Fibroblast of mammary gland (primary cell): ENCODE measurements at places on chromosomes 1 and 21.
A peak's percentile ranks its signal among the peaks of the same experiment; 100 is the strongest.

DNA sequence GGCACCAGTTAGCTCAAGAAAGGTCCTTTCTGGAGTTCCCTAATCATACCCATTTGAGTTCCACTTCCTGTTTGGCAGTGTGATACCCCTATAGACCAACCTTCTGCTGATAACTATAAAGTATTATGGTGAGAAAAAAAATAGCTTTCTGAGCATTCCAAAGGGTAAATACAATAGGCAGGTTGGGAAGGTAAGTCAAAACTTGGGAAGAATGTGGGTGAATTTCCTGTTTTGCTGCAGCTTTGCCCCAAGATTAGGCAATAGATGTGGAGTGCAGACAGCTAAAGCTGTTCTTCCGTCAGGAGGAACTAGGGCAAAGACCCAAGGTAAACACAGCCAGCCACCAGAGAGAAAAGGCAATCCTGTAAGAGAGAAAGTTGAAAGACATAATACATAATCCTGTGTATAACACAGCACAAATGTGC lies 49.9 kb upstream of the GUCA2A start:
- DNase-seq = peak; percentile 83

- peak; percentile 67 for DNase-seq
Observed at GRCh38 chr1:202692959-202693555, 17.2 kb downstream of the SYT2 start.

DNA sequence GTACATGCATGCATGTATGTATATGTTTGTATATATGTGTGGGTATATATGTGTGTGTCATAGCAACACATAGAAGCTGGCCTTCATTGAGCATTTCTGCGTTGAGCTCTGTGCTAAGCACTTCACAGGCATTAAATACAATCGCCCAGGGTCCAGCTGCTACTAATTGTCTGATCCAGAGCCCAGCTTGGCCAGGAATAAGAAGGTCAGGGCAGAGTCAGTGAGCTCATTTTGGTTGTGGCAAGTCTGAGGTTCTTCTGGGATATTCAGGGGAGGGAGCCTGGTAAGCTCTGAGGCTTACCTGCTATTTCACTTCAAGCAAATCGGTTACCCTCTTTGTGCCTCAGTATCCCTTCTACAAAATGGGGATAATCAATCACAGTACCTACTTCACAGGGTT lies 59.6 kb downstream of the FOXO6 start:
- DNase-seq = peak; percentile 39

- no peak for DNase-seq
Observed at GRCh38 chr21:18138507-18138906, 106.1 kb upstream of the CHODL start.

DNA sequence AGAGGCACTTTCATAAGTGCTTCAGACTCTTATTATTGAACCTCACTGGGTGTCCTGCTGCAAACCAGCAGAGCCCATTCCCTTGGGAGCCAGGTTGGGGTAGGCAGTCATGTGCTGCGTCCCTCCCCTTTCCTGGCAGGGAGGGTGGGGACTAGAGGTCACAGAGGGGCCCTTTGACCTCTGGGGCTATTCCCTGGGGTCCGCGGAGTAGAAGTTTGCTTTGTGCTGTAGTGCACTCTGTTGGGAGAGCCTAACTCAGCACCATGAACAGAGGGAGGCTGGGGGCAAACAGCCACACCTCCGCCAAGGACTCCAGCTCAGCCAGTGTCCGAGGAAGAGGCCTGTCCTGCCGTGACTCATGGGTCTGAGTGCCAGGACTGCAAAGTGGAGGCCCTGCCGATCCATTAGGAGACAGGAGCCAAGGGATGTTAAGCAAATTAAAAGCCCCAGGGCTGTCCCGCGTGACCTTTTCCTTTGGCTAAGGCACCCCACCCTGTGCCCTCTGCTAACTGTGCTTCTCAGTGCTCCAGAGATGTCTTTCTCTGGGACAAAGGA lies 3.0 kb upstream of the IGSF21 start:
- DNase-seq = no peak

DNA sequence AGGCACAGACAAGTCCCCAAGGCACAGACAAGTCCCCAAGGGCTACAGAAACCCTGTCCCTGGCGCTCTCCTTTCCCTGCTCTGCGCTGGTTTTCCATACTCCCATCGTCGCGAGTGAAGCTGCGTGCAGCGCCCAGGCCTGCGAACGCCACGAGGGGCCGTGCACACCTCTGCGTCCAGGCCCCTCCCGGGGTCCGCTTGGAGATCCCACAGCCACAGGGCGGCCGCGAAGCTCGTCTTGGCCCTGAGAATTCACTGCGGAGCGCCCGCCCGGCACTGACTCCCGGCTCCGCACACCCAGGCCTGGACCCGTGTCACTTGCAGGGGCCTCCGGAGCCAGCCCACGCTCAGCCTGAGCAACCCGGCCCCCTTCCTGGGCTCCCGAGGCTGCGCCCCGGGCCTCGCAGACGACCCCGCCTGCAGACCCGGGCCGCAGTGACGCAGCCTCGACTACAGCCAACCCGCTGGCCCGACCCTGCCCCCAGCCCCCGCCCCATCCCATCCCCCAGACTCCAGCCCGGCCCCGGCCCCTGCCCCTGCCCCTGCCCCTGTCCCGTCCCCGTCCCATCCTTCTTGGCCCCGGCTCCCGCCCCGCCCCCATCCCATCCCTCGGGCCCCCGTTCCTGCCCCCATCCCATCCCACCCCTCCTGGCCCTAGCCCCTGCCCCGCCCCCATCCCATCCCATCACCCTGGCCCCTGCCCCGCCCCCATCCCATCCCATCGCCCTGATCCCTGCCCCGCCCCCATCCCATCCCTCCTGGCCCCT lies 841 bp downstream of the POFUT2 start:
- DNase-seq = no peak

DNA sequence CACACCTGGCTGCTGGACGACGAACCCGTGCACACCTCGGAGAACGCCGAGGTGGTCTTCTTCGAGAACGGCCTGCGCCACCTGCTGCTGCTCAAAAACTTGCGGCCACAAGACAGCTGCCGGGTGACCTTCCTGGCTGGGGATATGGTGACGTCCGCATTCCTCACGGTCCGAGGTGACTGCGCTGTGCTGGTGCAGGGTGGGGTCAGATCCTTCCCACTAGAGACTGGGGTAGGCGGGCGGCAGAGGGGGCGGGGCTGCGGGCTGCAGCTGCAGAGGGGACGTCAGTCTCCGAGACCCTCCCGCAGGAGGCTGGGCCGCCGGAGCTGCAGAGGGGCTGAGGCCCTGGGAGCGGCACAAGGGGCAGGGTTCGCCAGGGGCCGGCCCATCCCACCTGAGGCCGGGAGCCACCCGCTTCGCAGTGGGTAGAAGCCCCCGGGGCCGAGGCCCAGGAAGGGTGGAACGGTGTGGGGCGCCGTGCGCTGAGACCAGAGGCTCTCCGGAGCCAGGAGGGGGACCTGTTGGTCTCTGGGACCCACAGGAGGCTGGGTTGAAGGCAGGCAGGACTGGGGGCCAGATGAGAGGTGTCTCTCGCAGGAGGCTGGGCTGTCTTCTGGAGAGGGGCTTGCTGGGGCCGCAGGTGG lies 90.6 kb downstream of the TRIM11 start:
- no peak for DNase-seq

- peak; percentile 39 for DNase-seq
Observed at GRCh38 chr1:27192039-27192529, 37.2 kb upstream of the SLC9A1 start.

DNA sequence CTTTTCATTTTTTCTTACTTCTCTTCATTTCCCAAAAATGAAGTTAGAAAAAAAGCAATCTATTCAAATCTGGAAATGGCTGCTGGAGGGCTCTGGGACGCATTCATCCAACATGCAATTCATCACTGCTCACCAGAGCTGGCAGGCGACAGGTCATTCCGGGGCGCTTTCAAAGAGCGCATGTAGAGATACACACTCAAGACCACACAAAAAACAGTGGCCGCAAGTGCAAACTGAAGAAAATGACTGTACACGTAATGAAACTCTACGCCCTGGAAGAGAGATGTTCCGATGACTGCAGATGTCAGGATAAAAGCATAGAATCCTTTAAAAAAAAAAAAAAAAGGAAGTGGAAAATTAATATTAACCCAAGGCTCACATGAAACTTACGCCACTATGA lies 15.5 kb downstream of the LBR start:
- no peak for DNase-seq

DNA sequence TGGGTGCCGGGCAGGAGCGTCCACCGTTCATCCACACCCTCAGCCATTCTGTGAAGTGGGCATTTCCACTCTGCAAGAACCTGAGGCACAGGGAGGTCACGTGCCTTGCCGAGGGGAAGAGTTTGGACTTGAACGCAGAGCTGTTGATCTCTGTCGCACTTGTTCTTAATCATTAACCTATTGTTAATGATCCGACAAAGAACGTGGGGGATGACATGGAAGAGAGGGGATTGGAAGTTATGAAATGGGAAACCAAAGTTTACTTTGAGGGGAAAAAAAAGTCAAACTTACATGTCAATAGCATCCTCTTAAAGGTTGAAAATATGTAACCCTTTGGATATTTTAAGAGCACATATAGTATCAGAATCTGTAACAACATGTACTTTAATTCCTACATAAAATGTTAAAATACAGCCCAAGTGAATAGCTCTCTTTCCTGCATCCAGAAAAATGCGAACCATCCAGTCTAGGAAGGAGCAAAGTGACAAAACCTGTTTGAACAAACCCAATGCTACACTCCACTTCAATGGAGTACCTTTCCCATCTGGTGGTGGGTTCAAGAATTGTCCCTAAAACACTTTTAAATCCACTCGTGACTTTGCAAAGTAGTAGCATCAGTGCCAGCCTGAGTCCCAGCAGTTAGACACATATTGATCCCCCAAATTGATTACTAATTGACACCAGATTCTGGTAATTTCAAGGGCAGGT lies 75.5 kb downstream of the SETD4 start:
- DNase-seq = no peak

- no peak for DNase-seq
Observed at GRCh38 chr1:161844696-161845095, 78.6 kb downstream of the ATF6 start.

DNA sequence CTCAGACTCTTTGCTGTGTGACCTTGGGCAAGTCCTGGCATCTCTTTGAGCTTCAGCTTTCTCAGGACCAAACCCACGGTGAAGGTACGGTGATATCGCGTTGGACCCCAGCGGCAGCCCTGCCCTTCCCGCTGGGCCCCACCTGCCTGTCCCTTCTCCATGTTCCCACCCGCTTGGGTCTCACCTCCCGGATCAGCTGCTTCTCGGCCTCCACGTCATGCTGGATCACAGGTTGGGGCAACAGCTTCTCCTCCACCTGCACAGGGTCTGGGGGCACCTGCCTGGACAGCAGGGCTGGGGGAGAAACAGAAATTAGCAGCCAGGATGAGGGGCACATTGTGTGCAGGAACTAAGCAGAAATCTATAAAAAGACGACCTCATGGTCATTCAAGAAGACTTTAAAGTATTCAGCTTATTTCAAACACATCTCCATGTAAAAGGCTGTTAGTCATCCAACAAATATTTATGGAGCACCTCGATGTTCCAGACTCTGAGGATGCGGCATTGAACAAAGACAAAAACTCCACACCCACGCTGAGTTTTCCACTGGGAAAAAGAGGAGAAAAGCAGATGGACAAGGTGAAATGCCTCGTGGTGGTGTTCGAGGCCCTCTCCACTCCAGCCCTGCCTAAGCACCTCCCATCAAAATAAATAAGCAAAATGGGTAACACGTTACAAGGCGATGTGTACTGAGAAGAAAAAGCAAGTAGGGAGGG lies 19.5 kb downstream of the KIF17 start:
- DNase-seq = peak; percentile 62

DNA sequence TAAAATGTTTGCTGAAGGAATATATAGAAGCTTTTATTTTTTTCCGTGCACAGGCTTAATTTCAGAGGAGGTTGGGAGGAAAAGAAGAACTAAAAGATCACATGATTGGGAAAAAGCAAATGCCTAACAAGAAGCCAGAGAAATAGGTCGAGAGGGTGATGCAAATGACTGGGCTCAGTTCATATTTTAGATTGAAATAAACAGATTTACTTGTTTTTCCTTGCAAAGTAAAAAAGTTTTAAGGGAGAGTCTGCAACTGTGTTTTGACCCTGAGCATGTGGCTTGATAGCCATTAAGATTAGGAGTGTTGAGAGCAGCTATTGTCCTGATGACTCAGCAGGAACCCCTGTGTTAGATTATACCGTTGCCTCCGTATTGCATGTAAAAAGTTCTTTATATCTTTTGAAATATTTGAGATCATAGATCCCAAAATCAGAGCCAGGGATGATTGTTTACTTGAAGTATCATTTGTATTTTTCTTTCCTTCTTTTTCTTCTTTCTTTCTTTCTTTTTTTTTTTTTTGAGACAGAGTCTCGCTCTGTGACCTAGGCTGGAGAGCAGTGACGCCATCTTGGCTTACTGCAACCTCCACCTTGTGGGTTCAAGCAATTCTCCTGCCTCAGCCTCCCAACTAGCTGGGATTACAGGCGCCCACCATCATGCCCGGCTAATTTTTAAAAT lies 20.2 kb downstream of the CLIC4 start:
- DNase-seq = peak; percentile 68

GRCh38 chr21:43289966-43290365 lies 121.2 kb downstream of the CRYAA start:
- DNase-seq = no peak

- no peak for DNase-seq
Observed at GRCh38 chr1:22736501-22737080, 26.0 kb downstream of the EPHB2 start.

DNA sequence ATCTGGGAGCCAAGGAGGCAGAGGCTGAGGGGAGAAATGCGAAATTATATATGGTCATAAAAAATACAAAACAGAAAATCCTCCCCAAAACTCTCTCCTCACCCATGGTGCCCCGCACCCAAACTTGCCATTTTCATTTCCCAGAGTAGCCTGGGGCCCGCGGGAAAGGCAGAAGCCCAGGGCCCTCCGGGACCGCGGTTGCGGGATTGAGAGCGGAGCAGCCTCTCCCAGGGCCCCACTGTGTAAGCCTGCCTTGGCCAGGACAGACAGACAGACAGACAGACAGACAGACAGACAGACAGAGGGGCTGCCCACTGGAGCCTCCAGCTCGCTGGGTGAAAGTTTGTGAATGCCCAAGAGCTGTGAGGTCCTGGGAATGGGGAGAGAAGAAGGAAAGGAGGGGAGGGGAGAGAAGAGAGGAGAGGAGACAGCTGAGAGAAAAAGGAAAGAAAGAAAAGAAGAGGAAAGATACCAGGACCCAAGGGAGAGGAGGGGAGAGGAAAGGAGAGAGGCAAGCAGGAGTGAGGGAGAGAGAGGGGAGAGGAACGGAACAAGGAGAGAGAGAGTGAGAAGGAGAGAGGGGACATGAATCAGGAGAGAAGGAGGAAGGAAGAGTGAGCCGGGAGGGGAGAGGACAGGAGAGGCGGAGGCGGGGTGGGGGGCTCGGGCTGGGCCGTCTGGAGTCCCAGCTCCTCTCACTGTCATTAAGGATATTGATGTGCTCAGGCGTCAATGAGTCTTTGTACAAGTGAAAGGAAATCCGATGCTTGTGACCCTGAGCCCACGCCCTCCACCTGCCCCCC lies 69.3 kb upstream of the CASZ1 start:
- no peak for DNase-seq

GRCh38 chr1:110671361-110671760 lies 3.4 kb downstream of the KCNA3 start:
- no peak for DNase-seq

- no peak for DNase-seq
Observed at GRCh38 chr1:155022927-155023236, 10.7 kb downstream of the DCST2 start.

- DNase-seq = peak; percentile 87
Observed at GRCh38 chr1:168454211-168454815, 89.5 kb downstream of the XCL2 start.
